ENCODE measurements at places on chromosomes 4 and X.
A peak's percentile ranks its signal among the peaks of the same experiment; 100 is the strongest.

- no peak for DNase-seq
Observed at GRCh38 chrX:320126-320783, 1.7 kb upstream of the GTPBP6 start.

GRCh38 chr4:76282941-76283689 is 23.4 kb upstream of the STBD1 start:
- no peak for DNase-seq

DNA sequence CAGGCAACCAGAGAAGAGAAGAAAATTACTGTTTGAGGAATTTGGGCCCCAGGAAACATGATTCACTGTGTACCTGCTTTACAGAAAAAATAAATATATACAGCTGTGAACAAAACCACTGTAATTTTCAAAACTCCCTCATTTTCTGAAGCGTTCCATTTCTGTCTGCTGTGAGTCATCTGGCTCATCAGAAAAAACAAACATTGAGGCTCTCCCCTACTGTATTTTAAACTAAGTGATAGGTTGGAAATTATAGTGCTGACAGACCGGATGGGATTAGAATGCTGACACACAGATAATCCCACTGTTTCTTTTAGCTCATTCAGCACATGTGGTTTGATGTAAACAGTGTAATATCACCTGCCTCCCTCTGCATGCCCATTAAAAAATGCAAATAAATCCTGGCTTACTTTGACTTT is 847.0 kb downstream of the TRIML1 start:
- no peak for DNase-seq

DNA sequence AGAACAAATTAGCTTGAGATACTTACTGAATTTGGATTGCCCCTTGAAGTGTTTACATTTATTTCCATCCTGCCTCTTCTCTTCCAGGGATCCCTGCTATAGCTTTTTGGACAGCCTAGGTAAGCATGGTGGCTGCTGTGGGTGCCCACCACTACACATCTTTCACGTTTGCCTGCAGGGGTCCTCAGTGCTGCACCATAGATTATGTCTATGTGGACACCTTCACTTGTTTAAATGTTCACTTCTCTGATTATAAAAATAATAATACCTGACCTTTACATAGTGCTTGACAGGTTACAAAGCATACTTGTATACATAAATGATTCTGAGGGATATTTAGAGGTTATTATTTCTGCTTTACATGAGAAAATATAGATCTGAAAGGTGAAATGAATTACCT is 67.9 kb upstream of the SLC4A4 start:
- no peak for DNase-seq

DNA sequence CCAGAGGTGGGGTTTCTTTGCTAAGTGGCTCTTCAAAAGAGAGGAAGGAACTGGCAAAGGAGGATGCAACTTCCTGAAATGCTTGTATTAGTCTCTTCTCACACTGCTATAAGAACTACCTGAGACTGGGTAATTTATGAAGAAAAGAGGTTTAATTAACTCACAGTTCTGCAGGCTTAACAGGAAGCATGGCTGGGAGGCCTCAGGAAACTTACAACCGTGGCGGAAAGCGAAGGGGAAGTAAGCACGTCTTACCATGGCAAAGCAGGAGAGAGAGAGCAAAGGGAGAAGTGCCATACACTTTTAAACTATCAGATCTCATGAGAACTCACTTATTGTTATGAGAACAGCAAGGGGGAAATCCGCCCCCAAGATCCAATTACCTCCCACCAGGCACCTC is 505.7 kb downstream of the ZNF674 start:
- no peak for DNase-seq

DNA sequence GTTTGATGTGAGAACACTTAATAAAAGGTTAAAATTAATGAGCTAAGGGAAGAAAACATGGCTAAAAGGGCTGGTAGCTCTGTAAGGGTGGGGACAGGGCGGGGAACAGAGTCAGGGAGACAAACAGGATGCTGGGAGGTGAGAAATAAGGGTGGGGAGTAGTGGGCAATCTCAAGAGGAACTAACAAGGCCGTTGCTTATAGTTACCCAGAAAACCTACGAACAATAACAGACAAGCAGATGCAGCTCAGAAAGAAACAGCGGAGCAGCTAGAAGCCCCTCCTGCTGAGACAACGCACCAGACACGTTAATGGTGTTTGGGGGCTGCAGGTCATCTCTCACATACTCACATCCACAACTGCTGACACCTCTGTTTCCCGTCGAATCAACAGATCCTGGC is 9.7 kb upstream of the KLF3 start:
- no peak for DNase-seq

DNA sequence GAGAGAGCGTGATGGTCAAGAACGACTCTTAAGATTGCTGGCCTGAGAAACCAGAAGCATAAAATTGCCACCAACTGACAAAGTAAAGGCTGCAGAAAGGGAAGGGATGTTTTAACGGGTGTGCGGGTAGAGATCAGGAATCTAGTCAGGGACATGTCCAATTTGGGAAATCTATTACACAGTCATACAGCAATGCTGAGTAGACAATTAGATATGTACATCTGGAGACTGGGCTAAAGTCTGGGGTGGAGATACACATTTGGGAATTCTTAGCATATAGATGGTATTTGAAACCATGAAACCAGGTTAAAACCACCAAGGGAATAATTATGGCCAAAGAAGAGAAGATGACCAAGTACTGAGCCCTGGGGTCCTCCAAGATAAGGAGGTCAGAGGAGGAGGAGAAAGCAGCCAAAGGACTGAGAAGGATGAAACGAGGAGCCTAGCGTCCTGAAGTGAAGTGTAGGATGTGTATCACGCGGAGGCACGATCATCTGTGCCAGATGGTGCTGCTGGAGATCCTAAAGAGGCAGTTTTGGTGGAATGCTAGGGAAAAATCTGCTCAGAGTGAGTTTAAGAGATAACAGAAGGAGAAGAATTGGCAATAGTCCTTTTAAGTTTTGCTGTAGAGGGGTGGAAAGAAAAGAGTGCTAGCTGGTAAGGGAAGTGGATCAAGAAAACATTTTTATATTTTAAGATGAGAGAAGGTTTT is 36.5 kb downstream of the SEC24D start:
- DNase-seq: no peak

GRCh38 chr4:3640587-3640962 is 108.4 kb upstream of the LRPAP1 start:
- no peak for DNase-seq

GRCh38 chr4:4869731-4870571 is 10.5 kb downstream of the MSX1 start:
- no peak for DNase-seq

DNA sequence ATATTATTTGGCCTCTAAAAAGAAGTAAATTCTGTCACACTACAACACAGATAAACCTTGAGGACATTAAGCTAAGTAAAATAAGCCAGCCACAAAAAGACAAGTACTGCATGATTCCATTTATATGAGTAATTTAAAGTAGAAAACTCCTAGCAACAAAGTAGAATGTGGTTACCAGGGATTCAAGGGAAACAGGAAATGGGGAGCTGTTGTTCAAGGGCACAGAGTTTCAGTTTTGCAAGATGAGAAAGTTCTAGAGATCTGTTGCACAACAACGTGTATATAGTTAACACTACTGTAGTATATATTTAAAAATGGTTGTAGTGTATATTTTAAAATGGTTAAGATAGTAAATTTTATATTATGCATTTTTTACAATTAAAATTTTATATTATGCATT is 25.4 kb downstream of the SEC31A start:
- DNase-seq: no peak

DNA sequence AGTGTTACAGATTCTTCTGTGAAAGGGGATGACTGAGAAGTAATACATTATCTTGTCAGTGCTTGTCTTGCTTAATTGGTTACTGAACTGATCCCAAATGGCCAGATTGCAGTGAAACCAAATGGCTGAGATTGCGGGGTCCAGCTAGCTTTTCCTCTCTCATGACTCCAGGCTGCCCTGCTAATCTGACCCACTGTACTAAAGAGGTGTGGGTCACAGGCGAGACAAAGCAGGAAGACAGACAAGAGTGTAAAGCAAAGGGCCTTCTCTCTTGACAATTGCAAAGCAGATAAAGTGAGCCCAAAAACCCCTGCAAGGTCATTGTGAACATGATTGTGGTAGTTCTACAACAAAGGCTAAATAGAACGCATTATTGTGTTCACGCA is 2.1 kb downstream of the TMEM150C start:
- DNase-seq: no peak

- DNase-seq: no peak
Observed at GRCh38 chrX:109934935-109935334, 68.0 kb upstream of the TMEM164 start.

GRCh38 chrX:125203737-125204578 is 115.7 kb upstream of the TEX13C start:
- no peak for DNase-seq

DNA sequence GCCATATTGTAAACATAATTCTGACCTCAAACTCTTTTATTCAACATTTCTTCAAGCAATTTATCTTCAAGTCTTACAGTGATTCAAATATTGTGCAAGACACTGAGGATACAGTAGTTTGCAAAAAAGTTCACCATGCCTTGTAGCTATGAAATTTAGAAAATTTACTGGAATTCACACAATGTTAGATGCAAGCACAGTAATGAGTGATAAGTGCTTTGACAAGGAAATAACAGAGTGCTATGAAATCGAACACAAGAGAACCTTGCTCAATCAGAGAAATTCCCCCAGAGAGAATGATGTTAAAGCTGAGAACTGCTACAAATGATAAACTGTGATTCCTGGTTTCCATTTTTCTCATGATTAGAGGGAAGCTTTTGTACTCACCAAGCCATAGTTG is 952.9 kb downstream of the FAT4 start:
- DNase-seq: no peak

DNA sequence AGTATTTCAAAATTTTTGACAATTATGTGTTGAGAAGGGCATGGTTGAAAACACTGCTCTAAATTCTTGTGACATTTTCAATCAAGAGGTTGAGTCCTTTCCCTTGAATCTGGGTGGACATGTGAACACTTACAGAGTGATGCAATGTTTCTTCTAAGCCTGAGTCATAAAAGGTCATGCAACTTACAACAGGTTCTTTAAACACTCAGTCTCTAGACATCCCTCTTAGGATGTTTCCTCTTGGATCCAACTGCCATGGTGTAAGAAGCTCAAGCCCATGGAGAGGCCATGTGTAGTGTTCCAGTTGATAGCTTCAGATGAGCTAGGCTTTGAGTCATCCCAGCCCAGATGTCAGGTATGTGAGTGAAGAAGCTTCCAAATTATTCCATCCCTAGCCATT is 232.2 kb upstream of the MAOA start:
- no peak for DNase-seq

DNA sequence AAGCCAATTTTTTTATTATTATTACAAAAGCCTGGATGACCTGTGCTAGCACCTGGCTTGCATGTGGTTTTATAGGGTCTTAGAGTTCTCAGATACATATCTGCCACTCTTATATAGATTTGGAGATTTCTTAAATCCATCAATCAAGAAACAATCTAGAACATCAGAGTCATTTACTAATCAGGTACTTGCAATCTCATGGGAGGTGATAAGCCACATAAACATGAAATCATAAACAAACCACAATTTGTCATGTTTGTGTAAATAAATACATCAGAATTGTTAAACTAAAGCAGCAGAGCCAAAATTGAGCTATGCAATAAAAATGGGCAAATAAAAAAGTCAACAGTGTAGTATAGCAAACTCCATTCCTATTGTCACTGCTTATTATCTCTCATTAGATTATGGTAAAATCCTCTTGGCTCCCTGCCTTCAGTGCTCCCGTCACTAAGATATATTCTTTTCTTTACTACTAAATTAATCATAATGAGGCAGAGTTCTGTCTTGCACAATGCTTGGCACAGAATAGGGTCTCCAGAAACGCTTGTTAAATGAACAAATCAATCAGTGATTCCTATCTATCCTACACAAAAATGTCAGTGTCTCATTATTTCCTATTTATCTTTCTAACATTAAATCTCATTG is 108.7 kb upstream of the TTC29 start:
- DNase-seq: no peak

DNA sequence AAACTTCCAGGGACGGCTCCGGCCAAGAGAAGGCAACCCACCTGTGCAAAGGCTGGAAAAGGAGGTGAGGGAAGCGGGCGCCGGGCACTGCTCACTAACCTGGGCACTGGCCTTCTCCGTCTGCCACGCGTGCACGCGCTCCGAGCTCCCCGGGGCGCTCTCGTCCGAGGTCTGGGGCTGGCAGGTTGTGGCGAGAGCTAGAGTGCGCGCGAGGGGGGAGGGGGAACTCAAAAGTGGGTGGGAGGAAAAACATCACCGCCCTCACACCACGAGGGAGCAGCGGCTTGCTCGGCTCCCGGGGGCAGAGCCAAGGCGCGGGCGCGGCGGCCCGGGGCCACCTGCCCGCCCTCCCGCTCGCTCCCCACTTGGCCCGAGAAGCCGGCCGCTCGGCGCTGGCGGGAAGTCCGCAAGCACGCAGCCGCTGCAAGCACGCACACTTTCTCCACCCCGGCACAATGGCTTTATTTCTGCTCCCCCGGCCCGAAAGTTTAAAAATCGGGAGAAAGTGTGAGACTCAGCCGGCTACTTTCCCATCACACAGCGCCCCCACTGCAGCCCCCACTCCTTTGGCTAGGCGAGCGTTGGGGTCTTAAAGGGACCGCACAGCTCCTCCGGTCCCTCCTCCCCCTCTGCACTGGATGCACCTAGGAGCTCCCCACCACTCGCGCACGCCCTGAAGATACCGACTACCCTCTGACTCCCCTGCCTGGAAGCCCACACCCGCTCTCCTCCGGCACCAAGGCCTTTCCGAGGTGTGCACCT is at the start of gene CHRDL1:
Gene CHRDL1 (minus strand): TSS at position 173 of the 762 bp plus-strand sequence. CDS start 3,636 bp downstream, outside the sequence.
- DNase-seq: no peak

- no peak for DNase-seq
Observed at GRCh38 chrX:127306262-127306661, 486.7 kb downstream of the PRR32 start.

GRCh38 chr4:123599920-123600810 is 203.6 kb downstream of the SPRY1 start:
- DNase-seq: peak; percentile 26

DNA sequence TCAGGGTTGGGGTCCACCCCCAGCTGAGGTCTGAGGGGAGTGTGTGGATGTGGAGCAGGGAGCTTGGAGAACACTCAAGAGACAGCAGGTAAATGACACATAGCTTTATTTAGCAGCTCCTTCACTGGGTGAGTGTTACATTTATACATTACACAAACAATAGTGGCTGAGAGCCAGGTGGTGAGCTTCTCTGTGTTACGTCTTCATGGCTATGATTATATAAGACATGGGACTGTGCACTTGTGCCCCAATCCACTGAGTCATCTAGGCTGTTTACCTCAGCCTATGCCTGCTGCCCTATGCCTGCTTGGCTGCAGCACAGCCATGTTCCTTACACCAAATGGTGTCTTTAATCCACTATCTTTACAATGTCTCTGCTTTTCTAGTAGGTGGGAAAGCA is 459.6 kb downstream of the AFF2 start:
- no peak for DNase-seq
